ENCODE measurements at places on chromosomes 3 and 15.

DNA sequence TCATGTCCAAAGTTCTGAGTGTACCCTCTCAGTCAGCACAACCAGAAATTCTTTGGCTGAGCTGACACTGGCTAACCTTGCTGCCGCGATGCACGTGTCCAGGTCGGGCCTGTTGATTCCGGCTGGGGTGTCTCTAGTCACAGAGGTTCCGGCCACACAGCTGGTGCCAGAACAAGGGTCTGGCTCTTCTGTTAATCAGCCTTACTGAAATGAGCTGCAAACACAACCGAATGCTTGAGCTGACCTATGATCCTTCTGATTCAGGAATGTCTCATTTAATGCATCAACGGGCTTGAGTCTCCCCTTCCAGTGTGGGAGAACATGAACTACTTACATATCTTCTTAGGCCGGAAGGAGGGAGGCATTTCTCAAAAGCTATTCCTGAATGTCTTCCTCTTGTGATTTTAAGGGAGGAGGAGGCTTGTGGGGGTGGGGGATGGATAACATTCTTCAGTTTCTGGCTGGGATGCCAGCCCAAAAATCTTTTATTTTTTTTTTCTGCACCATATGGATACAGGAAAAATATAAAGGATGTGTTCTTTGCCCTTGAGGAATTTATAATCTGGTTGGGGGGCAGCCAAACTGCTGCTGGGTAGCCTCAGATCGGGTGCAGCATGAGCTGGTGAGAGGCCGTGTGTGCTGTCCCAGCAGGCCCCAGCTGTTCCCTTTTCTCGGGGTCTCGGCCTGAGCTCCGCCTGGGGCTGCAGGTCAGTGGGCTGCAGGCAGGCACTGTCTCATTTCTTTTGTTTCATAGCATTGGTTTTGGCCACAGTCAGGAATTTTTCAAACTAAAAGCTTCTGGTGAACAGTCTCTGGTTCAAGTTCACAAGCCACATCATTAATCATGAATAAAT, 319.1 kb upstream of the TBL1XR1 start:
- DNase-seq: no peak

DNA sequence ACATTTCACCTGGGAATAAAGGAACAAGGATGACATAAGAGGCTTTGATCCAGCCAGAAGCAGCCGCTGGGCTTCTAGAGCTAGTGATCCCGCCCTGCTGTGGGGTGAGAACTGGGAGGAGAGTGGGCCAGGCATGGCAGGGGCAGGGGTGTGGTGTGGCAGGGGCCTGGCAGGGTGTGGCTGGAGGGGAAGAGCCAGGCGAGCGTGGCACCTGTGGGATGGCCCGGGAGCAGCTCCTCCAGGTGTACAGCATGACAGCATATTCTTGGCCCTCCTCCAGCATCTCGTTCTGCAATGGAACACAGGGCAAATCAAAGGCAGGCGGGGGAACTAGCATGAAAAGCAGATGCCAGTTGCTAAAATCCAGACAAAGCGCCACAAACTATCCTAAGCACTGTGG, 35.5 kb downstream of the CYFIP1 start:
- DNase-seq: no peak

- no peak for DNase-seq
Observed at GRCh38 chr3:182633186-182633585, 160.1 kb upstream of the ATP11B start.

DNA sequence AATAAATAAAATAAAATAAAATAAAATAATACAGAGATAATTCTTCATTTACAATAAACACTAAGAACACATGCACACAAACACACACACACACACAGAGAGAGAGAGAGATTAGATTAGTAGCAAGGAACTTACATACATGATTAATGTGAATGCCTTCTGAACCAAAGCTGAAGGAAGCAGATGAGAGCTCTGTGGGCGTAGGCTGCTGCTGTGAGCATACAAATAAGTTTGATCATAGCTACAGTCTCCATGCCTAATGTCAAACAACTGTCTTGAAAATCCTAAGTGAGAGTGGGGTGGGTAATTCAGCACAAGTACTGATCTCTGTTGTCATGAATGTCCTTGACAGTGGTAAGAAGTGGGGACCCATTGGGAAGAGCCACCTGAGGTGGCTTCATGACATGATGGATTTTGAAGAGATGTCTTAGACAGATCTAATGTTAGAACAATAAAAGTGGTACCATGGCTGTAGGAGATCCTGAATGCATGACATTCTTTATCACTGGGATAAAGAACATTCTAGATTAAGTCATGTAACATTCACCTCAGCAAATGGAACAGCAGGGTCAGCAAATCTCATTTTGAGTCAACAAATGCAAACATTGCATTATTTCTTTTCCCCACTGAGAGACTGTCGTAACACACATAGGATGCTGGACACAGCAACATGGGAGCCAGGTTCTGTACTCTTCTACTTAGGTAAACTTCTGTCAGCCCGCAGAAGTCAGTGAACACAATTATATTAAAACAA, 46.2 kb downstream of the CHL1 start:
- no peak for DNase-seq

DNA sequence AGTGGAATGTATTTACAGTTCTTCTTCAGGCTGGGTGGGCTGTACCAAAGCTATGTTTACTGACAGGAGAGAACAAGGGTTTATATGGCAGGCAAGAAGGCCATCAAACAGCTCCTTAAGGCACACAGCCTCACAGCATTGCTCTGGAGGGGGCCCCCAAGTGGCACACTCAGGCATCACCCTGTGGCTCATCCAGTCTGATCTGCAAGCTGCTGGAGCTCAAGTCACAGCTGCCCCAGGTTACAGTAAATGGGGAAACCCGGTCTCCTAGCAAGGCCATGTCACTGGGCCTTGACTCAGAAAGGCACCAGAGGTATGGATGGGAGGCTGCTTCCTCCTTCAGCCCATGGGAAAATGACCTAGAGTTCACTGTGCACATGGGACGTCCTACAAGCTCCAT, 67.5 kb downstream of the TFG start:
- DNase-seq: no peak

DNA sequence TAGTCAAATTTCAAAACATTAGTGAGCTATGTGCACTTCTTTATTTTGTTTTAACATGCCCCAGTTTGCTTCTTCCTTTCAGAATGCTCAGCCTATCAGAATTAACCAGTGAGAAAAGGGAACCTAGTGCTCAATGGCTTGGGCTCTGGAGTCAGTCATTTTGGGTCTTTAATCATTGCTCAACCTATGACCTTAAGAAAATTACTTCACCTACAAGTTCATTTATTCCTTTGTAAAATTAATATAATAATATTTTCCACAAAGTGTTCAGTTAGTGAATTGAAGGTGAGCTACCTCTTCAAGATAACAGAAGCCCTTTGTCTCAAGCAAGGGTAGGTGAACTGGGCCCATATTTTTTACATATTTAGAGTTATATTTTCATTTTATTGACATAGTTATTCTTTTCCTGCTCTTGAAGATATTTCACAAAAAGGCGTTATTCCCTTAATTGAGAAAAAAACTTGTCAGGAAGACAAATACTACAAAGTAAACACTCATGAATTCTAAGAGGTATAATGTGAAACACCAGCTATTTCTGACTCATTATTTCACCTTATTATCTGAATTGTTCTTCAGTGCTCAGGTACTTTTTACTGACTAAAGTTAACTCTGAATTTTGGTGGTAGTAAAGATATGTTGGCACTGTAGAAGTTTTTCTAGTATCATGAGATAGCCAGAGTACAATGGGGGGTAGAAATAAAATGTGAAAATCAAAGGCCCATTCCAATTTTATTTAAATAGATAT, 415.5 kb downstream of the NAALADL2 start:
- DNase-seq: no peak

DNA sequence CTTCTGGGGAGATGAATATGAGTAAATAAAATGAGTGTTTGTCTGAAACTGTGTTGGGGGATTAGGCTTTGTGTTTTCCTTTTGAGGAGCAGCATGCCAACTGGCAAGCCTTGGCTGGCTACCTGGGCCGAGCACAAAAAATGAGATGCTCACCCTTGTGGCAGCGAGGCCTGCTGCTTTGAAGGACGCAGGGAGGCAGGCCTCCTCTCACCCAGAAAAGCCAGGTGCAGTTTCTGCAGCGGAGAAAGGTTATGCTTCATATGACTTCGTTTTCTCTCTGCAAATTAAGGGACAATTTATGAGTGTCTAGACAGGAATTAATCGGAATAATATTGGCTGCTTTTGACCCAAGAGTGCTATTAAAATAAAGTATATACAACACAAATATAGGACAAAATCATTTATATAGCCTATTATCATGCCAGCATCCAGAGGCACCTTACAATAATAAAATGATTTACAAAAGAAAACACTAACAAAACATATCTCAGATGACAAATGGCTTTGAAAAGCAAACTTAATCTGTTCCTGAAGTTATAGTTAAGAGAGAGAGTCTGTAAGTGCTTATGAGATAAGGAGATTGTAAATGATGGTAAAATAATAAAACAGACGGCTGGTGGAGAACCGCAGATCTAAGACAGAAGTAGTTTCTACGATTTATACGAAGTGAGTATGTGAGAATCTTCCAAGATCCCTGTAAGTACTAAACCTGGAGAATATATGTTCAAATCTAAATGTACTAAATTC, 682.8 kb upstream of the NR2F2 start:
- DNase-seq: no peak

DNA sequence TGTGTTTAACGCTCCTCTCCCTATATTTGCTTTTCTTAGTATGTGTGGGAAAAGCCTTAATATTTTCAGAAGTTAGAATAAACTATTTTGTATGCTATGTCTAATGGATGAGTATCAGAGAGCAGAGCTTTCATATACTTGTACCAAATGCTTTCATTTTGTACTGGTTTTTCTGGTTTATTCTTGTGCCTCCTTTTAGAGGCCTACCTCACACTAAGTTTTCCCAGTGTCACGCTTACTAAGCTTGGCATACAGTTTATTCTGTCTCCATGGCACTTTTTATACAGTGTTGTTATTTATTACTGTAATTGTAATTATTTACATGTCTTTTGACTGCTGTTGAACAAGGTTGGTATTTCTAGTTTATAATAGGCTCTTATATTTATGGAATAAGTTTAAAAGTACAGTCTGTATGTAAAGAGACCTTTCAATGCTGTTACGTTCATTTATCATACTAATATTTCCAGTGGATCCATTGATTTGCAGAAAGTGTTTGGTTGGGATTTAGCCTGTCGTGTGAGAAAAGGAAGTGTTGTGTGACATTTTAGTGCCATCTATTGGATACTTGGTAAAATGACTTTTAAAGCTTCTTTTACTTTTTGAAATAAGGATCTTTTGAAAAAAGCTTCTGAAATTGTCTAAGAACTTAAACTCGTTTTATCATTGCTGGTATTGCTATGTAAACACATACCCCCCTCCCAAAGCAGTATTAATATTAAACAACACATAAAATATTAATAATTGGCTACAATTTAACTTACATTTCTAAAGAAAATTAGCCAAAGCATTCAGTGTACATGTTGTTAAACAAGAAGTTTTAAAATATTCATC, 5.2 kb upstream of the EBLN2 start:
- DNase-seq: no peak

DNA sequence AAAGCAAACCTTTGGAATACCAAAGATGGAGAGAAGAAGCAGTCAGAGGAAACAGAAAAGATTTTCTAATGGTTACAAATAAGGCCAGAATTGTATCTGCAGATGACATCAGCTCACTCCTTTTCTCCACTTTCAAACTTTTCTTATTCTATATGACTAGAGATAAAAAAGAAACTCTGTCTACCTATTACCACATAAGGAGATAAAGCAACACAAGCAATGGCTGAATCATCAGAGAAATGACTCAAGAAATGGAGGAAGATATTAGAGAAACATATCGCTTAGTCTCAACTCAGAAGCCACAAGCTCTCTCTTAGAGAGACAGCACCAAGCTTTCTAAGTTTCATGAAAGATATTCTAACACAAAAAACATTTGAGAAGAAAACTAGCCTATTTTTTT, 784.0 kb downstream of the ZPLD1 start:
- no peak for DNase-seq

GRCh38 chr3:120432150-120432860, 18.5 kb downstream of the FSTL1 start:
- DNase-seq: no peak

DNA sequence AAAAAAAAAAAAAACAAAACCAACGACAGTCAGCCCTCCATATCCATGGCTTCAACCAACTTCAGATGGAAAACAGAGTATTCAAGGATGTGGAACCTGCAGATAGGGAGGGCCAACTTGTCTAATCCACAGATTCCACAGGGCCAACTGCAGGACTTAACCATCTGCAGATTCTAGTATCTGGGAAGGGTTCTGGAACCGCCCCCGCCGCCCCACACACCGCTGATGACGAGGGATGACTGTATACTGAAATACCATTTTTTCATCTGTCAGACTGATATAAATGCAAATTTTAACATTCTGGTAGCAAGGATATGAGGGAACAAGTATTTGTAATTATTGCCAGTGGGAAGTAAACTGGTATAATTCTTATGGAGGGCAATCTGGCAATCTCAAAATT, 29.5 kb downstream of the ADPGK start:
- DNase-seq: no peak
